Stimulated activated CD4-positive, alpha-beta T cell treated with anti-CD3 and anti-CD28 coated beads, Interleukin-1b, Interleukin-23, amount 100 ng/mL, for 1 hour (primary cell): ENCODE measurements at places on chromosomes 16 and 17.

GRCh38 chr16:12729448-12729847 lies 74.2 kb downstream of the CPPED1 start:
- no peak for DNase-seq

- no peak for DNase-seq
Observed at GRCh38 chr16:10579965-10580882, at the start of gene EMP2. EMP2 (minus strand) TSS chr16:10580598; CDS start chr16:10547617, 32,981 bp downstream.

GRCh38 chr16:21989133-21989532 lies 11.8 kb downstream of the PDZD9 start:
- DNase-seq: no peak

DNA sequence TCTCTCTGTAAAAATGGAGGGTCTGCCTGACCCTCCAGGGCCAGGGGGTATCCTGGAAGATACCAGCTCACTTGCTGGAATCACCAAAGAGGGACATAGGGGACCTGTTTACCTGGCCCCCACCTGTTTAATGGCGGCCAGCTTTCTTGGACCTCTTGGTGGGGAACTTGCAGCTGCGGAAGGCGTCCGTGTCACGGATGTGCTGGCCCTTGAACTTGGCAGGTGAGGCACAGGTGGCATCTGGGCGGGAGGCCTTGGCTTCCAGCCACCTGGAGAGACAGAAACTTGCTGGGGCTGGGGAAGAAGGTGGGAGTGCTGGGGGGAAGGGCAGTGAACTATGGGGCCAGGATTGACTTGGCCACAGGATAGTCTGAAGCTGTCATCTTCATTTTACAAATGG lies 3.5 kb downstream of the CHAD start:
- no peak for DNase-seq

- DNase-seq: no peak
Observed at GRCh38 chr17:77242118-77242851, 101.5 kb downstream of the SEC14L1 start.

DNA sequence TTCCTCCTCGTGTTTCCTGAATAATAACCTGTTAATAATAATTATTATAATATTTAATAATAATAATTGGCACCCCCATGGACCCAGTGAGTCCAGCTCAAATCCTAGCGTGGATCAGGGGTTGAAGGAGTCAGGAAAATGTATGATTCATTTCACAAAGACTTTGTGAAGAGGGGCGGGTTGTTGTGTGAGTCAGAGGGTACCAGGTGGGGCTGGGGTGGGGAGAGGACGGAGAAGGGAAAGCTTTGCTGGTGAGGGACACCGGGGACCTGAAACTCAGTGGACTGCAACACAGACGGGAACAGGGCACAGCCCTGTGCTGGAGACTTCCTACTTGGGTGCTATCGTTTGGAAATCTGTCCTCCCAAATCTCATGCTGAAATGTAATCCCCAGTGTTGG lies 3.1 kb upstream of the ADORA2B start:
- DNase-seq: no peak

- no peak for DNase-seq
Observed at GRCh38 chr16:29844575-29845331, 18.3 kb downstream of the CDIPT start.

DNA sequence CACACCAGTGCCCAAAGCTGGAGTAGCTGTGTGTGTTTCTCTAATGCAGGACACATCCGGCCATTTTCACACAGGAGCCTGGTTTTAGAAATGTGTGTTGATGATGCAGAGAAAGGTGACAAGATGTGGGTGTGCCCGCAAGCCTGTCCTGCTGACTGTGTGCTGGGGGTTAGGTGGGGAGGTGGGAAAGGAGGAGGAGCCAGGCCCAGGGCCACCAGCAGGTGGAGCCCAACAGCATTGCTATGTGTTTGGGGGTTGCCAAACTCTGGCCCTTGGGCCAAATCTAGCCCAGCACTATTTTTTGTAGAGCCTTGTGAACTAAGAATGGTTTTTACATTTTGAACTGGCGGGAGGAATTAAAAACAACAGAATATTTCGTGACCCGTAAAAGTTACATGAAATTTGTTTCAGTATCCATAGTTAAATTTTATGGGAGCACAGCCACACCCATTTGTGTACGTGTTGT lies 61.7 kb upstream of the LGALS9 start:
- DNase-seq: peak; percentile 14

DNA sequence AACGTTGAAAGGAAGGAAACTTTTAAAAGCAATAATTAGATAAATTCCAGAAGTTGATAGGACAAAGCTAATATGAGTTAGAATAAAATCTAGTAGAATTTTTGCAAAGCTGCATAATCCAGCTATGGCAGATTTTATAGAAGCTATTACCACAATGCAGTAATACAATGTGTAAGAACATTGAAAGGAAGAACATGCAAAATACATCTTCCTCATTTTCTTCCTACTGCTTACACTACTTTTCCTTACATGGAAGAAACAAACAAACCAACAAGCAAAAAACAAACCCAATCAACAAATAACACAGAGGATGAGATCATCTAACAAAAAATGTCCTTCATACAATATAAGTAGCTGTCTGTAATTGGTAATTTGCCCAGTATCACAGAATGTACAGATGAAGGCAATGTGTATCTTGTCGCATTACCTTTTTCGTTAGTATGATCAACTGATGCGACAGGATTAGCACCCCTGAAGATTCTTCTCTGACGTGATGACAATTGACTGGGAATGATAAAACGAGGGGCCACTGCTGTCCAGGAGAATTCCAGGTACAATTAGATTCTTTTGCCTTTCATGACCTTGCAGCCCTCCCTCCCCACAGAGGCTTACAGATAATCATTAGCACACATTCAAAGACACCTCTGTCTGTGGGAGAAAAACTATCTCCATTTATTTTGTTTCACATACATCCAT lies 21.2 kb upstream of the LRRC37A start:
- no peak for DNase-seq

- no peak for DNase-seq
Observed at GRCh38 chr17:67469208-67469980, 92.3 kb downstream of the PITPNC1 start.

DNA sequence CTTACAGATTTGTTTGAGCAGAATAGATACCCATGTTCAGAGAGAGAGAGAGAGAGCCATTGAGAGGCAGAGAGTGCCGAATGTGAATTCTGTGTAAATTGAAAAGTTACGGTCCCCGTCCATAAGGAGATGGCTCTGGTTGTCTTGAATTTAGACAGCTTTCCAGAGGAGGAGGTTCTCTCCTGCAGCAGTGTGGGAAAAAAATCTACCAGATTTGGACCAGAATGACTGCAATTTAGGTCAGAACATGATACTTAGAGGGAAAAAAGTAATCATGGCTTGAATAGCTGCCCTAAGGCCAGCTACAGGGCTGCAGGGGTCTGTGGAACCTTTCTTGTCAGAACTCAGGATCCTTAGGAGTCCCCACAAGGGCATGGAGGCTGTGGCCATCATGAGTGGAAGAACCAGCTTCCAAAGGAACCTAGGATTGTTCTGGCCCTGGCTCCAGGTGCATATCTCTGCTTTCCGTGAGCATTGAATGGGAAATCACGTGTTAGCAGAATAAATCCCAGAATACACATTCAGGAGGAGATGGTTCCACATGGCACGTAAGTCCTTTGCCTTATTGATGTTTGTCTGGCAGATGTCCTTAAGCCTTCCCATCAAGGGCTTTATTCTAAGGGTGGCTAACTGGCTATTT lies 13.0 kb downstream of the PITPNC1 start:
- no peak for DNase-seq

DNA sequence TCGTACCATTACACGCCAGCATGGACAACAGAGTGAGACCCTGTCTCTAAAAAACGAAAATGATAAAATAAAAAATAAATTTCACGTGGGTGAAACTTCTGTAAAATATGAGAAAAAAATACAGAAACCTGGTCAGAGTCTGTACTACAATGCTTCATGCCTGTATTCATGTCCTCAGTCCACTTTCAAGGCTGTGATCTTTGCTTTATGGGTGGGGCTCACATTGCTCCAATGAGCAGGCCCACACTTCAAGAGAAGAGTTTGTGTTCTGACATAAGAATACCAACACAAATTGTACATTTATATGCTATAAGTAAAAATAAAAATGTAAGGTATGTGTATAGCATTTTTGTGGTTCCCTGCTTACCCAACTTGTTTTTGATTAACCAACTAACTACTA lies 32.2 kb upstream of the ABCA3 start:
- no peak for DNase-seq

DNA sequence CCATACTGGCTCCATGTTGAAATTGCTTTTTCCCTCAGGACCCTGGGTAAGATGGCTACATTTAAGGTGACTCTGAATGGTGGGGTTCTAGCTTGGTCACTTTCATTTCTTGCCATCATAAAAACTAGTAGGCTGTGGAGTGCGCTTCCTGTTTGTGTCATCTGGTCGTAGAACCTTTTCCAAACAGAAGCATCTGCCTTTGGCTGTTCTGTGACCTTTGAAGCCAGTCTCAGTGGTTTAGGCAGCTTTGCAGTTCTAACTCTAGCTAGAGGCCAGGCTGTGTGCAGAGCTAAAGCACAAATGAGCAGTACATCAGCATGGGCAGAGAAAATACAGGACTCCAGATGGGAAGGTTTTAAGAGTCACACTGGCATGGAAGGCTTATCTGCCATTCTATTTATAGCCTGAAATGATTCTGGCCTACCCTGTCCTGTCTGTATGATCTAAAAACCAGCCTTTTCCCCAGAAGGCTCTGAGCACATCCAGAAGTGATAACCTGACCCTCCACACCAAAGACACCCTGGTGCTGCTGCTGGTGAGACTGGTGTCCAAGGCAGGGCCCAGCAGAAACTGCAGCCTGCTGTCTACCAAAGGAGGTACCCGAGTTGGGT lies 8.6 kb downstream of the ESRP2 start:
- DNase-seq: no peak

- no peak for DNase-seq
Observed at GRCh38 chr17:58520843-58521430, 6.5 kb upstream of the MTMR4 start.

- DNase-seq: no peak
Observed at GRCh38 chr16:55555436-55555835, 11.0 kb upstream of the CAPNS2 start.

- no peak for DNase-seq
Observed at GRCh38 chr16:14658063-14658462, 25.3 kb downstream of the BFAR start.

GRCh38 chr16:58732545-58733247 lies 1.4 kb downstream of the GOT2 start:
- no peak for DNase-seq

GRCh38 chr17:20986767-20987510 lies 55.9 kb downstream of the USP22 start:
- no peak for DNase-seq

DNA sequence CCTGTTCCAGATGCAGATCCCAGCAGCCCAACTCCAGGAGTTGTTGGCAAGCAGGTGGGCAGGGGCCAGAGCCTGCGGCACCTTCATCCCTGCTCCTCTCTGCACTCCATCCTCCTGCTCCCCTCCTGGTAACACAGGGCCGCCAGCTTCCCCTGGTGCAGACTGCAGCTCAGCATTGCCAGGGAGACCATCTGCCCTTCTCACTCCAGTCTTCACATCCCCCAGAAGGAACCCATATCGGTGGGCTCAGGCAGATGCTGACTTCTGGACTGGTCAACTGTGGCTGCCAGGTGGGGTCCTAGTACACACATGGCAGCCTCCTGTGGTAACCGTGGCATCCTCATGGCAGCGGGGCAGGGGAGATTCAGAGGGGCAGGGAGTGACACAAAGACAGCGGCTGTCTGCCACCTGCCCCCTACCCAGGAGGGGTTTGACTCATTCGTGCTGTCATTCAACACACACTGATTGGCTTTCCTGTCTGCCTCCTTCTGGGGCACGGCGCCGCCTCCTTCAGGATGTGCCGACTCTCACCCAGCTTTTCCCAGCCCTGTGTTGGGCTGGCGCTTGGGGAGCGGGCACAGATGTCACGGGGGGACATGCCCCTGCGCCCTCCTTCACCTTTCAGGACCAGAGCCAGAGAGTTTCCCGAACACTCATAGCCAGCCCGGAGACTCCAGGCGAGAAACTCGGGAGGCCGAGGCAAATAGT lies 120.9 kb downstream of the CMIP start:
- no peak for DNase-seq

DNA sequence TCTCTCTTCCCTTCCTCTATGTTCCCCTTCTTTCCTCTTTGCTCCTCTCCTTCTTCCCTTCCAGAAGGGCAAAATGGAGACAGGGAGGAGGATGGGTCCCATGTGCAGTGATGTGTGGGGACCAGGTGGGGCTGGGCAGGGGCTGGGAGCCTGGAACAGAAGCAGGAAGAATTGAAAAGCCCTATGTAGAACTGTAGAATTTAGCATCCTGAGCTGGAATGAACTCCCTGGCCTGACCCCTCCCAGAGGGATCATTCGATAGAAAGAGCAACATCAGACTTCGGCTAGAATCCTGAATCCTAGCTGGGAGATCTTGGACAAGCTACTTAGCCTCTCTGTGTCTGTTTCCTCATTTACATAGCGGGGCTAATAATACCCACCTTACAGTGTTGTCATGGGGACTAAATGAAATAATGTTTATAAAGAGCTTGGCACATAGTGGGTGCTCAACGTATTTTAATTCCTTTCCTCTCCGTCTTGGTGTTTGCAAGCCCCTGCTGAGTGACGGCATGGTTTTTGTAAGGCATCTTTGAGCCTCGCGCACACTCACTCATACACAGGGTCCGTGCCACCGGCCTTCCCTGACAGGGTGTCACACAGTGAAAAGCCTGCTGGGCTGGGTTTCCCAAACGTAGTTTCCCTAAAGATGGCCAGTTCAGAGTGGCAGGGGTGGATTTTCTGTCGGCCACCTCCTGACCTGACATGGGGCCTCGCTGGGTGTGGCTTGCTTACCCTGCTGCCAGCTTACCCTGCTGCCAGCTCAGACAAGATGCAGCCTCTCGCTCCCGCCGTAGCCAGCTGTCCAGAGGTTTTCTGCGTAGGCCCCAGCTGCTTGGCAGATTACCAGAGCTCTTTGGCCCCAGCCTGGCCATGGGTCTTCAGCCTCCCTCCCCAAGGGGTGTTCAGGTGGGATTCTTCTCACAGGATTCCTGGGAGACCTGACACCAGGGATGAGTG lies 6.1 kb upstream of the ARHGAP23 start:
- DNase-seq: no peak

DNA sequence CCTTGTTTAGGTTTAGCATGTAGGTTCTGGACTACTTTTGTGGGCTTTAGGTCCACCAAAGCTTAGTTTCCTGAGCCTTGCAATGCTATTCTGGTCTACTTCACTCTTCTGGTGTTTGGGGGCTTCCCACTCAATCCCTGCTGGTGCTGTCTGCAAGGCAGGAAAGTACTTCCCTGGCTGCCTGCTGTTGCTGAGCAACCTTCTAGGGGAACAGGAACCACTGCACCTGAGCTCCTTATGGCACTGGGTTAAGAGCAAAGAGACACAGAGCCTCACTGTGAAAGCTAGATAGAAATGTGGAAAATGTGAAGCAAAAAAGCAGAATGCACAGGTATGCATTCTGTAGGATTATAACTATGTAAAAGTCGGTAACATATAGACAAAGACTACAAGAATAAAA lies 17.0 kb downstream of the MPO start:
- no peak for DNase-seq
